ENCODE measurements at places on chromosomes 5 and 9.

- no peaks in the 10 kb centered on the region for H3K36me3 ChIP-seq
- no peaks in the 10 kb centered on the region for H3K4me1 ChIP-seq
- DNase-seq: no peak
- no peak overlapping the region for H3K4me3 ChIP-seq
Measured at GRCh38 chr5:168422431-168422830, 63.8 kb upstream of the RARS1 start.

DNA sequence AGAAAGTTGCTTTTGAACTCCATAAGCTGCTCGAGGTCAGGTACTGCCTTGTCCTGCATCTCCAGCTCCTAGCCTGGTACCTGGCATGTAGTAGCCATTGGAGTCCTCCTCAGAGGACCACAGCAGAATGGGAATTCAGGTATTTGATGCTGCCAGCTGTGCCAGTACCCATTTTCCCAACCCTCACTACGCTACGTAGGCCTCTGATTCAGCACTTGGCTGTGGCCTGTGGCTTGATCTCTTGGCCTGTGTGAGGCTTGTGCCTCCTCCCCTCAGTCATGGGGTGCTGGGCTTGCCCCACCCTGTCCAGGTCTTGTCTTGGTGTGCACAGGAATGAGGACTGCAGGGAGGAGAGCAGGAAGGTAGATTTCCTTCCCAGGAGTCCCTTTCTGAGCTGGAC lies 11.8 kb downstream of the OTULIN start:
- peak overlapping the region; percentile 8 for H3K27ac ChIP-seq
- no peak for DNase-seq
- no peaks in the 10 kb centered on the region for H3K27me3 ChIP-seq

DNA sequence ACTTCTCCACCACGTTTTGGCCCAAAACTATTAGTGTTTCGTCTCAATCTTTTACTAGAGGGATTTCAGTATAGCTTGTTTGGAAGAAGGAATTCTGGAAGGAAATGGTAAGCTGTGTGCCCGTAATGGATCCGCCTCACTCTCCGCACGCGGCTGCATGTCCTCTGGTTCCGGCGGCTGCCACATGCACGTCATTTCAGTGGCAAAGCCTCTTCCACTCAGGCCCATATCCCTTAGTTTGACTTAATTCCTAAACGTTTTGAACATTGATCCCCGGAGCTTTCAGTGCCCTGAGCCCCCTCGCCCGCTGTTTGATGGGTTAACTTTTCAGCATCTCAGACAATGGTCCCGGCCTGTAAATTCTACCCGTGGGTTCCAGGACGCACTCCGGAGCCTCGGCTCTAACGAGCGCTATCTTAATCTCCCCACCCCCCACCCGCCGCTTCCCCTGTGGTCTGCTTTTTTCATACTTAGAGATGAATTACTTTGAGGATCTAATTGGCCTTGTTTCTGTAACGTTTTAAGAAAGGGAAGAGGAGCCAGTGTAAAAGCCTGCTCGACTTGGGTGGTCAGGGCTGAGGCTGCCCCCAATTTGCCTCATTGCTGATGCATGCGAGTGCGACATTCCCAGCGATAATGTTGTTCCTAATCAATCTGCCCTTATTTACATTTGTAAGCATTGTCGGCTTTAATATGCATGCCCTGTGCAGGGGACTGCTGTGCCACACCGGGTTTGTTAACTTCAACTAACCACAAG lies 4.6 kb downstream of the PTCH1 start:
- H3K36me3 ChIP-seq: no peaks in the 10 kb centered on the region
- H3K27me3 ChIP-seq: no peaks in the 10 kb centered on the region

DNA sequence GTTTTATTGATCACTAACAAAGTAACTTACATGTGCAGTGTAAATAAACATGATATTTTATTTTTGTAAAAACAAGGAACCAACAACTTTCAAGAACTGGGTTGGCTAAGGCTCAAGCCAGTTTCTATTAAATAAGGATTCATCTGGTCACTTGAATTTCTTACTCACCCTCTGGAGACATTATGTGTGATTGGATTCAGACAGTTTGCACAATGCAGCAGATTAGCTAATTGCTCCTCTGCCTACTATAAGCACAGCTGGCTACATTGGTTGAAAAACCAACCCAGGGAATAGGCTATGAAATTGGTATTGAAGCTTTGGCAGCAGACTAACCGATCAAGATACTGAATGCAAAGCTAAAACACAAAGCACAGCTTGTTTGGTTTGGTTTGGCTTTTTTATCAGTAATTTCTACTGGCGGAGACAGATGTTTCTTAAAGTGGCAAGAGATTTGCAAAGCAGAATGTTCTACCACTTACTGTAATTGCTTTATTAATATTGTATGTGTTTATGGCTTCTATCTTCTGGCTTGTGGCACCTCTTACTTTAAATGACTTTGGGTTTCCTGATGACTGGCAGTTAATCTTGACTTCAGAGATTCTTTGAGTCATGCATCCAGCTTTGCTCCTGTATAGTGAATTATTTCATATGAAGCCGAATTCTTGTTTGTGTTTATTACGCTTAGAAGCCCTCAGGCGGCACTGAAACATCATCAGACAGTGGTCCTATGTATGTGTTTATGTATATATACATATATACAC lies 231.5 kb downstream of the MPDZ start:
- H3K4me1 ChIP-seq: no peaks in the 10 kb centered on the region
- H3K4me3 ChIP-seq: no peak overlapping the region
- H3K27ac ChIP-seq: no peak overlapping the region
- no peak for DNase-seq
- H3K36me3 ChIP-seq: no peaks in the 10 kb centered on the region
- H3K27me3 ChIP-seq: no peaks in the 10 kb centered on the region

DNA sequence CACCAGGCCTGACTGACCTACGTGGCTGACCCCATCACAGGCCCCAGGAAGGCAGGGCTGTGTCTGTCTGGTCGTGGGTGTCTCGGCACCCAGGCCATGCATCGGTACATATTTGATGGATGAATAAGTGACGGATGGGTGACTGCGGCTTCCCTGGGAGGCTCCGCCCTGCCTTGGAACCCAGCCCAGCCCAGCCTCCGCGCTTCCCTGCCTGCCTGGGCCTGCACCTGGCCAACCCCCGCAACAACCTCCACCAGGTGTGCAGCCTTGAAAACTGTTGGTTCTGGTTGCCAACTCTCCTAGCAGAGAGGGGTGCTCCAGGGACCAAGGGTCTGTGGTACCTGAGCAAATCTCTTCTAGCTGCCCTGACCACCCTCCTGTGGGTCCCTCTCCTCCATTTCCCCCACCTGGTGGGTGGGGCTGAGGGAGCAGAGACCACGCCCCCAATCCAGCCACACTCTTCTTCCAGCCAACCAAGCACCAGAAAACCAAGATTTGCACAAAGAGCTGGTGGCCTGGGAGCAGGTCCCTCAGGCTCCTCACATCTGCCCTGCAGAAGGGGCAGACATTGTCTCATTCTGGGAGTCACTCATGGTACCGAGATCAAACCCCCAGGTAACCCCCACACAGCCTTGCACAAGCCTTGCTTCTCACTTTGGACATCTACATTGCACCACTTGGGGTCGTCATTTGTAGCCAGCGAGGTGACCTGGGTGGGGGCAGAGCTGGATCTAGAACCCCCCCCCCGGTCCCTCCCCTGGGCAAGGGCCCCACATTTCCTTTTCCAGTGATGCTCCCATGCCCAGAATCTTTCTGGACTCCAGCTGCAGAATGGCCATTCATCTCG lies 100.6 kb upstream of the IER5L start:
- peak; percentile 72 for DNase-seq
- H3K4me3 ChIP-seq: peak overlapping the region; percentile 35
- no peaks in the 10 kb centered on the region for H3K27me3 ChIP-seq
- H3K27ac ChIP-seq: peak overlapping the region; percentile 0

DNA sequence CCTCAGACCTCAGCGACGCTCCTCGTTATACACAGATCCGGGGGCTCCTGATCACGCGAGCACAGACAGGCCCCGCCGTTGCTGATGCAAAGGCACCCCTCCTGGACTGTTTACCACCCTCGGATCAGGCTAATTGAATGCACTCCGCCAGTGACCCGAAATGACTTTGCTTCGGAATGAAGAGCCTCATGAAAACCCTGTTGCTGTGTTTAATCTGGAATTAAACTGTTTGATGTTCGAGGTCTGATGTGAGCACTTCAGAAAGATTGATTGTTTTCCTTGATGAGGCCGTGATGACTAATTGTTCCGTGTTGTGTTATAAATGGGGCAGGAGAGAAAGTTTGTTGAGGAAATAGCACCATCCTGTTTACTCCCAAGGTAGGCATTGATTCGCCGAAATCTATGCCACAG lies 190.5 kb upstream of the PPP1R26 start:
- H3K4me1 ChIP-seq: no peaks in the 10 kb centered on the region
- no peak overlapping the region for H3K4me3 ChIP-seq
- DNase-seq: no peak
- no peak overlapping the region for H3K27ac ChIP-seq
- no peaks in the 10 kb centered on the region for H3K36me3 ChIP-seq

DNA sequence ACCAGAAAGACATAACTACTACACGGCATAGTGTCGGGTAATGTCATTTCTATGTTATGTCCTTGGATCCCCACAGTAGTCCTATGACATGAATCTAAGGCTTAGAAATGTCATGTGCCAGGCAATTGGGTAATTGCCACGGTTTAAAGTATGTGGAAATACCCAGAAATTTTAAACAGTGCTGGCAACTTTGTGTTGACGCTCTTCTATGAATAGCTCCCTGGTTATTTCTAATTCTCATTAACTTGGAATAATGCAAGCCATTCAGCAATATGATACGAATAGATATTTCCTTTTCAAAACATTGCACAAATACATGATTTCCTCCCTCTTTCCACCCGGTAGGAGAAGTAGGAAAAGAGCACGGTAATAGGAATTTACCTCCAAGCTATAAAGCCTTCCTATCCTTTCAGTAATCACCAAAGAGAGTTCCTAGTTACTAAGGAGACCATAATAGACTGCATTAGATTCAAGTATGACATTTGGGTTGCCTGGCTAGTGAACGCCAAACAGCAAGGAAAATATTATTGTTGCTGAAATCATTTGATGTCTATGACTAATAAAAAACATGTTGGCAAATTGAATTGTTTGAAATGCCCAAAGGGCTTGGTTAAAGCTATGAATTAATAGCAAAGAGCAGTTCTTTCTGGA lies 168.4 kb downstream of the CCDC192 start:
- H3K4me3 ChIP-seq: no peak overlapping the region
- H3K4me1 ChIP-seq: no peaks in the 10 kb centered on the region
- no peaks in the 10 kb centered on the region for H3K27me3 ChIP-seq

- no peaks in the 10 kb centered on the region for H3K4me1 ChIP-seq
- H3K27ac ChIP-seq: no peak overlapping the region
- DNase-seq: no peak
- no peaks in the 10 kb centered on the region for H3K27me3 ChIP-seq
- no peaks in the 10 kb centered on the region for H3K36me3 ChIP-seq
Measured at GRCh38 chr5:150301170-150301505, 1.6 kb downstream of the ARSI start.

DNA sequence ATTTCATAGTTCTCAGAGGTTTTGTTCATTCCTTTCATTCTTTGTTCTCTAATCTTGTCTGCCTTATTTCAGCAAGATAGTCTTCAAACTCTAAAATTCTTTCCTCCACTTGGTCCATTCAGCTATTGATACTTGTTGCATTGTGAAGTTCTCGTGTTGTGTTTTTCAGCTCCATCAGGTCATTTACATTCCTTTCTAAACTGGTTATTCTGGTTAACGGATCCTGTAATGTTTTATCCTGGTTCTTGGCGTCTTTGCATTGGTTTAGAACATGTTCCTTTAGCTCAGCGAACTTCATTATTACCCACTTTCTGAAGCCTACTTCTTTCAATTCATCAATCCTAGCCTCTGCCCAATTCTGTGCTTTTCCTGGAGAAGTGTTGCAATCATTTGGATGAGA lies 45.1 kb upstream of the TXNDC8 start:
- H3K36me3 ChIP-seq: no peaks in the 10 kb centered on the region
- H3K4me1 ChIP-seq: no peaks in the 10 kb centered on the region
- no peak overlapping the region for H3K4me3 ChIP-seq
- no peaks in the 10 kb centered on the region for H3K27me3 ChIP-seq
- no peak overlapping the region for H3K27ac ChIP-seq

GRCh38 chr5:9519537-9519936 lies 26.3 kb downstream of the SEMA5A start:
- no peak for DNase-seq
- H3K4me3 ChIP-seq: no peak overlapping the region
- H3K27me3 ChIP-seq: no peaks in the 10 kb centered on the region
- H3K27ac ChIP-seq: peak overlapping the region; percentile 81

- no peaks in the 10 kb centered on the region for H3K27me3 ChIP-seq
- H3K4me1 ChIP-seq: no peaks in the 10 kb centered on the region
- H3K4me3 ChIP-seq: no peak overlapping the region
- H3K27ac ChIP-seq: no peak overlapping the region
- peaks cover 7% of the 10 kb centered on the region for H3K36me3 ChIP-seq
- DNase-seq: no peak
Measured at GRCh38 chr9:130890870-130891687, 5.5 kb downstream of the QRFP start.

GRCh38 chr9:119801311-119801710 lies 432.1 kb upstream of the BRINP1 start:
- H3K4me1 ChIP-seq: no peaks in the 10 kb centered on the region
- H3K36me3 ChIP-seq: no peaks in the 10 kb centered on the region
- H3K4me3 ChIP-seq: no peak overlapping the region
- no peak overlapping the region for H3K27ac ChIP-seq

DNA sequence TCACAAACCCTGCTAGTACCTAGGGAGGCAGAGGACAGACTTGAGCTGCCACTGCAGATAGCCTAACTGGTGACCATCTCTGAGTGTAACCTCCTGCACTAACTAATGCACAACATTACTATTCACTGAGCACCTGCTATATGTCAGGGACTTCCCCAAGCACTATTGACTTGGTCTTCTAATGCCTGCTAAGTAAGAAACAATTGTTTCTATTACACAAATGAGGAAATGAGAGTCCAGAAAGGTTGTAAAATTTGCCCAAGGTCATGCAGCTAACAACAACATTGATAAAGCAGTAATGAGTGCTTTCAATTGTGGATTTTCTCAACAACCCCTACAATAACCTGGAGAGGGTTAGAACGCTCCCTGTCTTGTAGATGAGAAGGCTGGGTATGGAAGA lies 183.7 kb downstream of the ZNF462 start:
- no peak overlapping the region for H3K27ac ChIP-seq
- H3K36me3 ChIP-seq: no peaks in the 10 kb centered on the region
- no peak overlapping the region for H3K4me3 ChIP-seq
- no peaks in the 10 kb centered on the region for H3K27me3 ChIP-seq
- no peaks in the 10 kb centered on the region for H3K4me1 ChIP-seq

DNA sequence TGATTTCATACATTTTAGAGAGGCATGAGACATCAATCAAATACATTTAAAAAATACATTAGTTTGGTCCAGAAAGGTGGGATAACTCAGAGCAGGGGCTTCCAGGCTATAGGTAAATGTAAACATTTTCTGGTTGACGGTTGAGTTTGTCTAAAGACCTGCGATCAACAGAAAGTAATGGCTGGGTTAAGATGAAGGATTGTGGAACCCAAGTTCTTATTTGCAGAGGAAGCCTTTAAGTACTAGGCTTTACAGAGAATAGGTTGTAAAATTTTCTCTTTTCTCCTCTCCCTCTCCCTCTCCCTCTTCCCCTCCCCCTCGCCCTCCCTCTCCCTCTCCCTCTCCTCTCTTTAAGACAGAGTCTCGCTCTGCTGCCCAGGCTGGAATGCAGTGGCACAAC lies 50.8 kb downstream of the PTTG1 start:
- H3K27me3 ChIP-seq: no peaks in the 10 kb centered on the region
- no peak for DNase-seq
- no peaks in the 10 kb centered on the region for H3K36me3 ChIP-seq
- H3K4me1 ChIP-seq: no peaks in the 10 kb centered on the region
- no peak overlapping the region for H3K27ac ChIP-seq
- no peak overlapping the region for H3K4me3 ChIP-seq
